CD4-positive, alpha-beta T cell treated with Interferon gamma for 1 hour (primary cell): ENCODE measurements at places on chromosomes 5 and 9.

DNA sequence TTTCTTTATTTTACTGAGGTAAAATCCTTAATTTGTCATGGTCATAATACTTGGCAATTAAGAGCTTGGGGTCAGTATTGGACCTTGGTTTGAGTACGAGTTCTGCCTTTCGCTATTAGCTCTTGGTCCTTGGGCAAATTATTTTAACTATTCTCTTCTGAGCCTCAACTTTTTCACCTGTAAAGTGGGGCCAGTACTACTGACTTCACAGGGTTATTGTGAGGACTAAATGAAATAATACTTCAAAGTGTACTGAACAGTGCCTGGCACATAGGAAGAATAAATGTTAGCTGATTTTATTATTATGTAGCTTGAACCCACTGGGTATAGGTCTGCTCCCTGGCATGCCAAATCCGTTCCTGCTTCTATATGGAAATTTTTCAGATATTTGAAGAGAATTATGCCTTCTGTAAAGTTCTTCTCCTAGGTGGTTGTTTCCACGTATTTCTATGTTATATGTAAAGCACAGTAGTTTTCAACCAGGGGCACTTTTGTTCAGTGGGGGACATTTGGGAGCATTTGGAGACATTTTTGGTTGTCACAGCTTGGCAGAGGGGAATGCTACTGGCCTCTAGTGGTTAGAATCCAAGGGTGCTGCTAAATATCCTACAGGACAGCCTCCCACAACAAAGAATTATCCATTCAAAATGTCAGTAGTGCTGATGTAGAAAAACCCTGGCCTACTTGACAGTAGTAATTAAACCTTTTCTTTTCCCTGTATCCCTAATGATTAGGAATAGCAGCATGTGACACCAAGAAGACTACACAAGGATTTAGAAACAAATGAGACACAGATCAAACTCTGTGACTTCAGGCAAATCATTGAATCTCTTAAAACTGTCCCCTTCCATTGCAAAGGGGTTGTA, 4.5 kb downstream of the RCL1 start:
- DNase-seq = no peak

- no peak for DNase-seq
These were observed 2300.3 kb downstream of the MAT2B start for GRCh38 chr5:165805756-165806155.

GRCh38 chr5:151733358-151734063, 24.9 kb downstream of the ATOX1 start:
- no peak for DNase-seq

- DNase-seq = no peak
These were observed 251.6 kb downstream of the KIAA0825 start for GRCh38 chr5:94366811-94367210.

DNA sequence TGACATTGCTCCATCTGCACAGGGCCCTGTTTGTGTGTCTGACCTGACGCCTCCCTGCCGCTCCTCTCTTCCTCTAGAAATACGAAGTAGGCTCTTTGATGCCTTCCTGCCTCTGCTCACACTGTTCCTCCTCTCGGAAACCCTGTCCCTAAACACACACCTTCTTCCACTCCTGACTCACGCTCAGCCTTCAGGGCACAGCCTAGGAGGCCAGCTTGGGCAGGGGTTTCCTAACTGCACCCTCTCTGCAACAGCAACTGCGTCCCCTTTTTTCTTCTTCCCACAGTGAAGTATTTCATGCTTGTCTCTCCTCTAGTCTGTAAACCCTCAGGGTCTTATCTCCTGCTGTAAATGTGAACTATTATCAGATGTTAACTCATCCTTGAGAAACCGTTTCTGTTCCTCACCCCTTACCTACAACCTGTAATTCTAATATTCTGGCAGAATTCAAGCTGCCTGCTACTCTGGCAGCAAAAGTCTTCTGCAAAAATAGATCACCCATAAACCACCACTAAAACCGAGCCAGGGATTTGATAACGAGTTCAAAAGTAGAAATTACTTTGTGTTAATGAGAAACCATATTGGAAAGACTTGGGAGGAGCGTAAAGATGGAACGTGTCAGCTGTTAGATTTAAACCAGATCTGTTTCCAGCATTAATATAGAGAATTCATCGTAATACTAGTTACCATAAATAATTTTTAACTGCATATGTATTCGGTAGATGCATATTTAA, 100.2 kb downstream of the DAPK1 start:
- no peak for DNase-seq

DNA sequence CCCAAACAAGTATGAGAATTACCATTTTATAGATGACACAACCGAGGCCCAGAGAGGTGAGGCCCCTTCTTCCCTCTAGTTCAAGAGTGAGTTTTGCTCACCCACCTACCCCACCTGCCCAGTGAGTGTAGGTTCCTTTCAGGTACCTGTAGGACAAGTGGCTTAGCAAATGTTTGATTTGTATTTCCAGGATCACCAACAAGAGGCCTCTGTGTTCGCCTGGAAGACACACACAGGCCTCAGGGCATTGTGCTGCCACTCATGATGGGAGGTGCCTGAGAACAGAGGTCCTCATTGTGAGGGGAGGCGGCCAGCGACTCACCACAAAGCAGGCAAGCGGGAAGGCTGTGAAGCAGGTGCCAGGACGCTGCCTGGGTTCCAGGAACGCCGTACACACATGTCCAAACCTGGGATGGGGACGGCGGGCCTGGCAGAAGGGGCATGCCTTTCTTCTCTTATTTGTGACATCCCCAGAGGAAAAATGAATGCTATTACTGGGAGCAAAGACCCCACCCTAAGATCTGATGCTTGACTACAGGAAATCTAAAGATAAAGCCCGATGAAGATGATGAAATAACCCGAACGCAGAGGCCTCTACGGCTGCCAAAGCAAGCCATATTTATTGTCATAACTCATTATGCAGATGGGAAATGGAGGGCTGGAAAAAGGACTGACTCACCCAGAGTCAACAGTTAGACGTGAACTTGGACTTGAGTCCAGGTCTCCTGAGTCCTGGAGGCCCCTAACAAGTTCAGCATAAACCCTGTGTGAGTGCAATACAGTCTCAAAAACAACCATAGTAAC, 60.2 kb upstream of the SLC25A51 start:
- DNase-seq = no peak

GRCh38 chr5:111223101-111223786, 940 bp upstream of the CAMK4 start:
- DNase-seq = no peak

DNA sequence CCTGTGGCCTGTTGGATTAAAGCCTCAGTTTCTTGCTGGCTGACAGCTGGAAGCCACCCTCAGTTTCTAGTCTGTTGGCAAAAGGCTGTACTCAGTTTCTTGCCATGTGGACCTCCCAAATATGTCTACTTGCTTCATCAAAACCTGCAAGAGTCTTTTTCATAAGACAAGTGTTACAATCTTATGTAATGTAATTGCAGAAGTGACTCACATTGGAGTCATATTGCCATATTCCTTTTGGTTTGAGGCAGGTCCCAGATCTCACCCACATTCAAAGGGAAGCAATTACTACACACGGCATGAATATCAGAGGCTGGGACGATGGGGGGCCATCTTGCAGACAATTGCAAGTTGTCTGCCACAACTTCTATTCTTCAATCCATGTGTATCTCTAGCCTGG, 286.7 kb upstream of the IL12B start:
- DNase-seq = no peak

- no peak for DNase-seq
These were observed 86.5 kb upstream of the FSTL4 start for GRCh38 chr5:133698646-133699526.

- DNase-seq = no peak
These were observed 44.1 kb upstream of the ANKRD33B start for GRCh38 chr5:10519729-10520128.

- no peak for DNase-seq
These were observed 1.4 kb downstream of the NR6A1 start for GRCh38 chr9:124769549-124770358.

DNA sequence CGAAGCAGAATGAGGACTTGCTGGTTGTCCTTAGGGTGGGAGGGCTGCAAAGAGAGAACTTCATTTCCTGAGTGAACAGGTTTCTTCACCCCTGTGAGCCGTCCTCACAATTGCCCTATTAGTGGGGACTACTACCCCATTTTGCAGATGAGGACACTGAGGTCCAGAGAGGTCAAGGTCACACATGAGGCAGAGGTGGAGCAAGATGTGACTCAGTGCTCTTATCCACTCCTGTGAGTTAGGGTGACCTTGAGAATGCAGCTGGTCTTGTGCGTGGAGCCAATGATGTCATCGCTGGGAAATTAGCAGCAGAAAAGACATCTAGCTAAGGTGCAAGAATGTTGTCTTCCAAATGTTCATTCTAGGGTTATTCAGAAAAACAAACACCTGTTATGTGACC, 26.9 kb downstream of the GPRIN1 start:
- no peak for DNase-seq

DNA sequence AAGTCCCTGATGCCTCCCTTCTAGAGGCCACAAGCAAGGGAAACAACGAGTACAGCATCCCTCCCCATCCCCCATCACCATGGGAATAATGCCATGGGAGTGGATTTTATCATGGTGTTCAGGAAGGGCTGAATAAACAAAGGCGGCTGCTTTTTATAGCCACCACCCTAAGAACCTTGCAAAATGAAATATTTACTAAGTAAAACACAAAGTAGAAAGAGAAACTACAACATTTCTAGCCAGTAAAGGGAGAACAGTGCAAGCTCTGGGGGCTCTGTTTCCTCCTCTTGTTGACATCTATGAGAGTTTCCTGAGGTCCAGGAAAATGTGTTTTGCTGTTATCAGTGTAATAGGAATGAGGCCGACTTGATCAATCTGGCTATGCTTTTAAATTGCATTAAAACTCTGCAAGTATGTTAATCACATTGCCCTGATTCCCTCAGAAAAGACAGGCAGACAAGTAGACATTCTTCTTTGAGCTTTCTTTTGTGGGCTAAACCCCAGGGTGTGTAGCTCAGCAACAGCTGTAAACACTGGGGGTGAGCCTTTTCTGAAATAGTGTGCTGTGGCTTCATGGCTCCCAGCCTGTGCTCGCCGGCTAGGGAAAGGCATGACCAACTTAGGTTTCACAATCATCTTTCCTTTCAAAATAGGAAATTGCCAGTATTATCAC, 31.1 kb downstream of the SV2C start:
- DNase-seq = no peak

GRCh38 chr9:2718001-2718697, 839 bp downstream of the KCNV2 start:
- DNase-seq = no peak

DNA sequence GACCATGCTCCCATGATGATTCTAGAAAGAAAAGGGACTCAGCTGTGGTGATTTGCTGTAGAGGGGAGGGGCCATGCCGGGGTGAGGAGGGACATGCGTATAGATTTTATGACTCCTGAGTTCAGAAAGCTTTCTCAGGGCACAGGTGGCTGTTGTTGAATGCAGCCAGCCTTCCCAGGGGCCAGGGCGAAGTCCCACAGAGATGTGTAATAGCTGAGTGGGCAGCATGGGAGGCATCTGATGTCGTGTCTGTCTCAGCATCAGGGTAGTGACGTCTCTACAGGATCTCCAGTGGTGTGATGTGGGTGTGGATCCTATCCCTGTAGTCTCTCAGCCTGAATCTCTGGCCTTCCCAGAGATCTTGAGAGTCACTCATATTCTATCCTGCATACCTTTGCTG, 7.8 kb upstream of the BOD1 start:
- no peak for DNase-seq

DNA sequence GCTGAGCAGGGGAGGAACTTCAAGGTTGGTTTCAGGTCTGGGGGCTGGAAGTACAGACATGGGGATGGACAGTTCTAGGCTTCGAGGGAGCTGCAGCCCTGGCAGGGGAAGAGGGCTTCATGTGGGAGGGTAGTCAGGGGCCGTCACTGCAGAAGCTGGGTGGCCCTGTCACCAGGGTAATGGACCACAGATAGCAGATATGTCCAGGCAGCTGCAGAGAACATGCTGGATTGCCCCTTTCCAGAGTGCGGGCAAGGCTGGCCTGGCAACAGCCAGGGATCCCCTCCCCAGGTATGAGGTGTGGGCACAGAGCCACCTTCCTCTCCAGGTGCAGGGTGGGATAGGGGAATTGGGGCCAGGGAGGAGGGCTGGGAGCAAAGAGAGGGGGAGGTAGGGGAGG, 206.5 kb downstream of the GADD45G start:
- DNase-seq = no peak

DNA sequence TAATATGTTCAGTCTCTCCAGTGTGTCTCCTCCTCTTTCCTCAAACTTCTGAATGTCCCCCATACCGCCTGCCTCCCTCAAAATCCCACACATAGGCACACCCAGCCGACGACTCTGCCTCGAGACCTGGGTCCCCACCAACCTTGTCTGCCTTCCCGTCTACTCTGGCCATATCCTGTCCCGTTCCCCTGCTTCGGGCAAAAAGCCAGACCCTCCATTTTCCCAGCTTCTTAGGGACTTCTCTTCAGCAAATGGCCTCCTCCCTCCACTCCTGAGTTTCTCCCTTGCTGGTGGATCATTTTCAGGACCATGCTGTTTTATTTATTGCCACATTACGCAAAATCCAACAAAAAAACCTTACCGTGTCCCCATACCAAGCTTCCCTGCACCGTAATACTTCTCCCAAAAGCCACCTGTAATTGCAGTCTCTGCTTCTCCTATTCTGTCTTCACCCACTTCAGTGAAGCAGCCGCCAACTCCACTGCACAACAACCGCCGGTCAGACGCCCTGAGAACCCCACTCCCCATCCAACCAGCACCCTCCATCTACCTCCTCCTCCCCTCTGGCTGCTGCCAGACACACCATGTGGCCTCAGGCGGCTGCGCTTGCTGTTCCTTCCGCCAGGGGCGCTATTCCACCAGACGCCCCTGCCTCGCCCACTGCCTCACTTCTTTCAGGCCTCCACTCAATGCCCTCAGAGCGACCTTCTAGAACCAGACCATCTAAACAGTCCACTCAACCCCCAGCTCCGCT, 117.0 kb downstream of the TRPM6 start:
- no peak for DNase-seq

- DNase-seq = no peak
These were observed 3.6 kb upstream of the PSMD5 start for GRCh38 chr9:120846251-120846889.

DNA sequence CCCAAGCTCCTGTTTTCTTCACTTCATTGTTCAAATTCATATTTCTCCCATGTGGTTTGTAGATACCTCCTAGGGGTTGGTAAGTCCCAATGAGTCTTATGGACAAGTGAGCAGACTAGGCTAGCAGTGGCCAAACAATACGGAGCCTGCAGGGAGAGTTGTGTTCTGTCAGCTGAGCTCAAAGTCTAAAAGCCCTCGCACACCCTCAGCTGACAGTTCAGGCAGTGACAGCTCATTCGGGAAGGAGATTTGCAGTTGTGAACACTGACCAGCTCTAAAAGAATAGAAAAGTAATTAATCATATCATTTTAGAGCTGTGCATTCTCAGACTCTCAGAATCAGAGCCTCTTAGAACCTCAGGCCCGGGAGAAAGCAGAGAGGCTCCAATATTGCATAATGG, 95.1 kb downstream of the SH3TC2 start:
- DNase-seq = no peak
